Articular chondrocyte of knee joint (primary cell): ENCODE measurements at places on chromosomes 7 and 10. TPM values are rescaled to one million over a fixed set of nuclear protein-coding genes. Genes with fewer than 3 reads are reported as not detected.

Gene NUTM2A
- 0.22 and 0.39 TPM in 2 replicates for total RNA-seq

Gene SLC16A12
- not detected in 2 replicates for total RNA-seq

Gene KCND2
- total RNA-seq = under 0.01 TPM in 1 of 2 replicates, not detected in the other

Gene FZD1
- 12.1 and 12.9 TPM in 2 replicates for total RNA-seq

Gene SCART1
- 3.3 and 3.4 TPM in 2 replicates for total RNA-seq

Gene NANOS1
- total RNA-seq = 1.4 and 2.4 TPM in 2 replicates

Gene CASTOR2
- total RNA-seq = 17.3 and 21.7 TPM in 2 replicates

Gene FIS1
- total RNA-seq = 120 and 154 TPM in 2 replicates

Gene PIP
- total RNA-seq = not detected in 2 replicates

Gene PAX2
- total RNA-seq = not detected in 2 replicates

Gene CFAP58
- total RNA-seq = 0.86 and 2.0 TPM in 2 replicates

Gene ZNF425
- 7.0 and 7.4 TPM in 2 replicates for total RNA-seq

Gene AKR1E2
- total RNA-seq = 6.7 and 8.1 TPM in 2 replicates

Gene NAT16
- total RNA-seq = 0.11 TPM in 1 of 2 replicates, not detected in the other

Gene VSIR
- 87.6 and 150 TPM in 2 replicates for total RNA-seq

Gene GNAI1
- 7.1 and 7.4 TPM in 2 replicates for total RNA-seq

Gene SPDYE9
- total RNA-seq = under 0.01 TPM in 1 of 2 replicates, not detected in the other

Gene SYNPO2L
- not detected in 2 replicates for total RNA-seq

Gene DIP2C
- total RNA-seq = 22.7 and 24.0 TPM in 2 replicates

Gene LRRD1
- total RNA-seq = 0.43 and 0.65 TPM in 2 replicates

Gene NKX2-3
- not detected in 2 replicates for total RNA-seq

Gene SPOCK2
- total RNA-seq = 0.11 and 0.13 TPM in 2 replicates

Gene PDK4
- total RNA-seq = 2.2 and 18.5 TPM in 2 replicates

Gene FAM25A
- total RNA-seq = not detected in 2 replicates

Gene LIPN
- total RNA-seq = not detected in 2 replicates

Gene DUSP5
- total RNA-seq = 13.7 and 33.8 TPM in 2 replicates

Gene LAMB4
- under 0.01 TPM in 1 of 2 replicates, not detected in the other for total RNA-seq

Gene MYH16
- not detected in 2 replicates for total RNA-seq

Gene MAGI2
- total RNA-seq = 21.2 and 22.2 TPM in 2 replicates

Gene HOXA2
- total RNA-seq = 0.76 and 1.6 TPM in 2 replicates

Gene GTF2IRD1
- 19.6 and 30.6 TPM in 2 replicates for total RNA-seq

Gene GBX1
- total RNA-seq = not detected in 2 replicates
